ENCODE measurements at places on chromosomes 2 and 18.

DNA sequence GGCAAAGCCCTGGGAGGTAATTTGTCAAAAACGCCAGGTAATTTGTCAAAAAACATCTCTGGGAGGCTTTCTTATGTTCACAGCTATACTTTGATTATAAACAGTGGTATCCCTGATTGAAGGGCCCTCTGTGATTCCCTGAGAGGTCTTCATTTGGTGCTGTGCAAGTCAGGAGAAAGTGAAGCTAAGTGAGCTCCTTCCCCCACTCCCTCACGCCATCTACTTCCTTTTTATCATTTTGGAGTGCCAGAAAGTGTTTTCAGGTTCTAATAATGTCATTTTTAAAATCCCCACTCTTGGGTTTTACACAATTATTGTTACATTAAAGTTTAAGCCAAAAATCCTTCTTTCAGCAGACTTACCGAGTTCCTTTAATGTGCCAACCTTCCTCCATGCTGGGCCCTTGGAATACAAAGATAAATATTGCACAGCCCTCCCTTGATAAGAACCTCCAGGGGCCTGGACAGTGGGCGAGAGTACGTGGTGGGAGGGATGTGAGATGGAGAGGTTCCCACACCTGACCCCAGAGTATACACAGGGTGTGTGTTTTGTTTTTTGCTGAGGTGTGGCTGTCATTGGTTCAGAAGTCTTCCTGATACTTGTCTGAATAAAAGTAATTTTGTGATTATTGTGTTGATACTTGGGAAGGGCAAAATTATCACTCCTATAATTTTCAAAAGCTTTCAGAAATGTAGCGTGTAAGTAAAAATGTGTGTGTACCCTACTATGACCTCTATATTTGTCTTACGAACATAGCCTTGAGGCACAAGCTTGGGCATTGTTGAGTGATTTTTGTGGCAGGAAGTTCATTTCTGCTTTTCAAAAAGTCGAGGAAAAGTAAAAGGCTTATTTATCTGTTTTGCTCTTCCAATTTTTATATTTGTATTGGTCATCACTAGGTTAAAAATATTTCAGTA lies 8.2 kb downstream of the MAPRE2 start:
- DNase-seq: peak; percentile 27

DNA sequence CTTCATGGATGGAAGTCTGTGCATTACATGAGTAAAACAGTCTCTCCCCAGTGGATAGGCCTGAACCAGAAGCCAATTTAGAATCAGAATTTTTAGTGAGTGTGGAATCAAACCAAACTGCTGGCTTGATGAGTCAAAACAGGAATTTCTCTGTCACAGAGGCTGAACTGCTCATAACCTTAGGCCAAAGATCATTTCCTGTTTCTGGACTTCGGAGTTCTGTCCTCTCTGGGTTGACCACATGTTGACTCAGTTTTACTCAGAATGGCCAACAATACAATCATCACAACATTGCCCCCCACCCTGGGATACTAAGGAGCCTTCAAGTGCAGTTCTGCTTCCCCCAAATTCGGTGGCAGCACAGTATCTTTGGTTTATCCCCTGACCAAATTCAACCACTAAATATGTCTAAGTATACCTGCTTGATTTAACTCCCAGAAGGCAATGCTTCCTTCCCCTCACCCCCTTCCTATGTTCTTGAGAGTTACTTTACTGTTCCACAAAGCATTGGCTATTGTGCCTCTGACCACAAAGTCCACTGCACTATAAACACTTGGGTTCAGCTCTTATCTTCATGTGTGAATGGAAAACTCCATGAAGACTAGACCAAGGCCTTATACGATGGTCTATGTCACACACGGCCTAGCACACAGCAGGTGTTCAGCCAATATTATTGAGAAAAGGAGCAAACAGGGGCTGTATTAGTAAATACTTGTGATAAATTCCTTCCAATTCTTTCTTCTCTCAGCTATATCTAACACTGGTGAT lies 67.8 kb downstream of the NXPH2 start:
- no peak for DNase-seq

- DNase-seq: no peak
Measured at GRCh38 chr18:35573531-35573930, 8.0 kb upstream of the GALNT1 start.

- no peak for DNase-seq
Measured at GRCh38 chr2:20175931-20176330, 49.0 kb downstream of the SDC1 start.

- no peak for DNase-seq
Measured at GRCh38 chr2:169711751-169712509, 17.7 kb downstream of the PHOSPHO2 start.

DNA sequence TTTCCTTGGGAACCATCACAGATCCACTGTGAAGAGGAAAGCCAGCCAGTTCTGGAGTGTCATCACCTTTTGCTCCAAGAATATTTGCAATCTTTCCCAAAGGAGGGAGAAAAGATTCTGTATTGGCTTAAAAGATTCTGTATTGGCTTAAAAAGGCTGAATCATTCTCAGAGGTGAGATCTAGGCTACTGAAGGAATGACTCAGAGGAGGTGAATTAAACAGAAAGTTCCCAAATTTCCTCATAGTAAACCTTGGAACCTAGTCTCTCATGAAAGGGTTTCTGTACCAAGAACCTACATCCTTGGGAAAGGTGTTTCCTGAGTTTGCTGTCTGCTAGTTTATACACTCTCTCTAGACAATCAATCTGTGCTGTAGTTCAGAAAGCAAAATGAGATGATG lies 34.1 kb upstream of the GRB14 start:
- peak; percentile 71 for DNase-seq

GRCh38 chr2:227320305-227321094 lies 4.6 kb upstream of the MFF start:
- DNase-seq: no peak

GRCh38 chr2:13193075-13193474 lies 476.3 kb downstream of the TRIB2 start:
- DNase-seq: peak; percentile 27

DNA sequence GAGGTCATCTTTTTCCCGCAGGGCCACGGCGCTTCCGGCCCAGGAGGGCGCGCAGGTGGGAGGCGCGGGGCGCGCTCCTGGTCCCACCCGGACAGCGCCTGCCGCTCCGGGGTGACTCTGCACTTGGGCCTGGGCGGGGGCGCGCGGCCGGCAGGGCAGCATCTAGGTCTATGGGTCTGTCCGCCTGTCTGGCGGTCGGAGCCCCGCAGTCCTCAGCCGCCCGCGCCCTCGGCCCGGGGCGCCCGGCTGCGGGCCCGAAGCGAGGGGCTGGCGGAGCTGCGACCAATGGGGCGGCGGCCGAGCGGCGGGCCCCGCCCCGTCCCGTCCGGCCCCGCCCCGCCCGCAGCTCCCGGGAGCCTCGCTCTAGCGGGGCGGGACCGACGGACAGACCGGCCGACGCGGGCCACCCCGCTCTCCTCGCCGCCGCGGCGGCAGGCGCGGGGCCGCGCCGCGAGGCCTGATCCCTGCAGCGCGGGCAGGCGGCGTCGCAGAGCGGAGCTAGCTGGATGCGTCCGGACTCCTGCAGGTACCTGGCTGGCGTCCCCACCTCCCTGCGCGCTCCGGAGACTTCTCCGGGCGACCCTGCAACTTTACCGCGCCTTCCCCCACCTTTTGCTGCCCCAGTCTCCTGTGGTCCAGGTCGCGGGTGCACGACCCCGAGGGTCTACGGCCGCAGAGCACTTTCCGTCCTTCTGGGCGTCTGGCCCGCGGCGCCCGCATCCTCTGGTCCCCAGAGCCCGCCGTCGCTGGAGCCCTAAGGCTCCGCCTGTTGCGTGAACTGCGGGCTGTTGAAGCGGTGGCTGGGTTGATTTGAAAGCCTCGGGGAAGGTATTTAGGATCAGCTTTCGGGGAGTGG lies at the start of gene KCNS3:
Gene KCNS3, plus strand, starts transcription at position 387 of the 856 bp plus-strand sequence. CDS start 52,342 bp downstream, outside the sequence.
- peak; percentile 3 for DNase-seq

GRCh38 chr2:96866986-96867755 lies 2.7 kb downstream of the SEMA4C start:
- no peak for DNase-seq

GRCh38 chr2:3302751-3303582 lies 74.7 kb downstream of the EIPR1 start:
- no peak for DNase-seq

DNA sequence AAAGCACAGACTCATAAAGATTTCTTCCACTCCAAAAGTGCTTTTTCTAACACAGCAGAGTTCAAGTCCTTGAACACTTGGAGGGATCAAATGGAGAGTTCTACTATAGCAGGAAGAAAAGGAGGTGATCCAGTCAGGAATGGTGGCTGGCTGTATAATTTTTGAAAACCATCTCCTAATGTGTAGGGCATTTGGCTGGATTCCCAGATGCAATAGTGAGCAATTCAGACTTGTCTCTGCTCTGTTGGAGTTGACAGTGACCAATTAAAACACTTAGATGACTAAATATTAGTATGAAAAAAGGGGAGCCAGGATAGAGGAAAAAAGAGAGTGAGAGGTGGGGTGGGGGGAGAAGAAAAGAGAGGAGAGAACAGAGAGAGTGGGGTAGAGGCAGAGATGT lies 5.3 kb upstream of the G6PC2 start:
- peak; percentile 12 for DNase-seq
